ENCODE measurements at places on chromosomes 5 and 9. TPM values are rescaled to one million over a fixed set of nuclear protein-coding genes. Genes with fewer than 3 reads are reported as not detected.

Gene FAM153A
- not detected for total RNA-seq

Gene SMIM3
- 233 TPM for total RNA-seq

Gene FAM221B
- not detected for total RNA-seq

Gene QRFP
- not detected for total RNA-seq

Gene FRRS1L
- under 0.01 TPM for total RNA-seq

Gene ADGRV1
- total RNA-seq = 0.89 TPM

Gene FGF10
- total RNA-seq = not detected

Gene IL7R
- 3.6 TPM for total RNA-seq

Gene FABP6
- total RNA-seq = not detected

Gene PCDH1
- total RNA-seq = 0.60 TPM

Gene PCDHB4
- under 0.01 TPM for total RNA-seq

Data from smooth muscle cell of the umbilical artery (primary cell).